ENCODE measurements at places on chromosomes 16 and 17.

DNA sequence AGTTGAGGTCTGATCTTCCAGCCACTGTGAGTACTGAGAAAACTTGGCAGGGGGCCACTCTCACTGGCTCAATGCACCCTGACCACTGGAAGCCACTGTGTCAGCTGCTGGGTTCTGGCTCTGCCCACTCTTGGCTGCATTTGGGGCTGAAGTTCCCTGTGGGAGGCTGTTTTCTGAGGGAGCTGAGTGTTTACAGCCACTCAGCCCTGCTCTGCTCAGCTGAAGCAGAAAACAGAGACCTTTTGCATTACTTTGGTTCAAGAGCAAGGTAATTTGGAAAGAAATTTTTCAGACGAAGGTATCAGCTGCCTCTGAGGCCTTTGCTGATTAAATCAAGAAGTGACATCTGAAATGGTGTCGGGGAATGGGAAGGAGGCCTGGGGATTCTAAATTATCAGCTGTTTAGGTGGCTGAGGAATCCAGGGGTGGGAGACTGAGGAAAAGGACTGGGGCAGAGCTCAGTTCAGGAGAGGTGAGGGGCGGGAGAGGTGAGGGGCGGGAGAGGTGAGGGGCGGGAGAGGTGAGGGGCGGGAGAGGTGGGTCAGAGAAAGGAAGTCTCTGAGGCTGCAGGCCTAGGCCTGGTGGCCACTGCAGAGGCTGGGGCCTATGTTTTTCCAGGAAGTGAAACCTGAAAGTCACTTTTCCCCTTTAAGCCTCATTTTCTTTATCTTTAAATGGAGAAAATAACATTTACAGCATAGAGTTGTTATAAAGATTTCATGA, at the start of gene ACSM5:
TSS of gene ACSM5 (plus strand) at position 137 of the 723 bp plus-strand sequence. CDS start 1,951 bp downstream, outside the sequence.
- H3K4me1 ChIP-seq = no peaks in the 10 kb centered on the region
- H3K36me3 ChIP-seq = no peaks in the 10 kb centered on the region
- no peak for DNase-seq
- no peak within 1 kb of the TSS for H3K27ac ChIP-seq
- no peak within 1 kb of the TSS for H3K4me3 ChIP-seq

- H3K4me1 ChIP-seq = peaks cover 41% of the 10 kb centered on the region
- H3K27ac ChIP-seq = no peak overlapping the region
- no peak for DNase-seq
- no peaks in the 10 kb centered on the region for H3K27me3 ChIP-seq
These were observed 3.0 kb downstream of the GFOD2 start for GRCh38 chr16:67716097-67716496.

DNA sequence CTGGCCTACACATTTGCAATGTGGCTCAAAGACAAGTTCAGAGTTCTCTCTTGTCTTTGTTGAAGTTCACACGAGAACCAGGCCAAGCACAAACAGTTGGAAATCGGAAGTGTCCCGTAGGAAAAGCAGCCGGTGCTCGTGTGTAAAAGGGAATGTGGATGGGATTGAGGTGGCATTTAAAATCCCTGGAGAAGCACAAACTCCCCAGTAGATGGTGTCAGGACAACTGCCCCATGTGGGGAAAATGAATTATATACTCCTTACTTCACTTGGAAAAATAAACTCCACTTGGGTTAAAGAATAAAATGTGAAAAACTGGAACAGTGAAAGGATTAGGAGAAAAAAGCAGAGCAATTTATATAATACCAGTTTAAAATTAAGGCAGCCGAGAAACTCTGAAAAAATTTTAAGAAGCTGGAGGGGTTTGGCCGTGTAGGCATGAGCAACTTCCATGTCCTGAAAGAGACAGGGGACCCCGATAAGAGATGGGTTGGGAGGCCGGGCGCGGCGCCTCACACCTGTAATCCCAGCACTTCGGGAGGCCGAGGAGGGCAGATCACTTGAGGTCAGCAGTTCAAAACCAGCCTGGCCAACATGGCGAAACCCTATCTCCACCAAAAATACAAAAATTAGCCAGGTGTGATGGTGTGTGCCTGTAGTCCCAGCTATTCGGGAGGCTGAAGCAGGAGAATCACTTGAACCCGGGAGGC, 28.1 kb downstream of the CBFA2T3 start:
- no peak overlapping the region for H3K4me3 ChIP-seq
- H3K27me3 ChIP-seq = peaks cover 12% of the 10 kb centered on the region
- no peak overlapping the region for H3K27ac ChIP-seq
- no peaks in the 10 kb centered on the region for H3K36me3 ChIP-seq

DNA sequence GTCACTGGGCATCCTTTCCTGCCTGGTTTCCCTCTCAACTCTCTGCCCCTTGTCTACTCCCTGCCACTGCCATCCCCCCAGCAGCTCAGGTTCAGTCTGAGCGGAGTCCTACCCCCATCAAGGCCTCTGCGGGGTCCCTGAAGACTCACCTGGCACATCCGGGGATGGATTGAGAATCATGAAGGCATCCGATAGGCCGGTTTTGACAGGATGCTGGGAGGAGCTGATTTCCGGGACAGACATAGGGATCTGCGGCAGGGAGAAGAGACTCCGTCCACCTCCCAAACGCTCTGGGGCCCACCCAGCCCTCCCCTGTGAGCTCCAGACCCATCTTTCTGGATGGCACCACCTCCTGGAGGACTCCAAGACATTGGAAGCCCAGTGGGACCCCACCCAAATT, 45.7 kb downstream of the PLXDC1 start:
- H3K36me3 ChIP-seq = no peaks in the 10 kb centered on the region
- no peaks in the 10 kb centered on the region for H3K27me3 ChIP-seq
- no peak overlapping the region for H3K27ac ChIP-seq
- H3K4me1 ChIP-seq = no peaks in the 10 kb centered on the region

- peaks cover 41% of the 10 kb centered on the region for H3K4me1 ChIP-seq
- peak overlapping the region; percentile 29 for H3K27ac ChIP-seq
- peak overlapping the region; percentile 100 for H3K4me3 ChIP-seq
- peaks cover 5% of the 10 kb centered on the region for H3K27me3 ChIP-seq
These were observed 811 bp upstream of the MAP2K3 start for GRCh38 chr17:21283482-21284318.

- H3K4me3 ChIP-seq = no peak overlapping the region
- no peak overlapping the region for H3K27ac ChIP-seq
- H3K27me3 ChIP-seq = no peaks in the 10 kb centered on the region
- H3K36me3 ChIP-seq = no peaks in the 10 kb centered on the region
- no peaks in the 10 kb centered on the region for H3K4me1 ChIP-seq
These were observed 160.1 kb downstream of the MAP2K4 start for GRCh38 chr17:12180644-12181261.
